ENCODE measurements at places on chromosomes 5 and 9.

GRCh38 chr9:81669041-81669651 lies 20.2 kb downstream of the TLE1 start:
- no peak for DNase-seq

GRCh38 chr5:111163000-111163399 lies 61.2 kb upstream of the CAMK4 start:
- DNase-seq: no peak

GRCh38 chr5:69001627-69002026 lies 92.2 kb upstream of the SLC30A5 start:
- DNase-seq: no peak

GRCh38 chr9:3699883-3700282 lies 174.1 kb upstream of the RFX3 start:
- no peak for DNase-seq

GRCh38 chr9:1458503-1458902 lies 408.3 kb downstream of the DMRT2 start:
- DNase-seq: no peak

DNA sequence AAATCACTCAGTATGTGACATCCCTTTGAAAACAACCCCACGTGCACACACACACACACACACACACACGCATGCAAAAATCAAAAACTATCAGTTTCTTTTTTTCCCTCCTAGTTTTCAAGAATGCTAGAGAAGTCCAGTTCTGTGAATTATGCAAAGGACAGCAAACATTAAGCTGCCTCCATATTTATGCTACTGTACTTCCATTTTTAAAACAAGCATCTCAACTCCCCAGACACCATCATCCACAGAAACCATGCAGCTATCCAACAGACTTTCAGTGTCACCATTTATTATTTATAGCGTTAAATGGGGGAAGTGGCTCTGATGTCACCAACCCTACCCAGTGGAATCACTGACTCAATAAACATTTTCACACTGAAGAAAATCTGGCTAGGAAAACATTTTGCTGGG lies 1.6 kb downstream of the FBXW11 start:
- DNase-seq: peak; percentile 39

DNA sequence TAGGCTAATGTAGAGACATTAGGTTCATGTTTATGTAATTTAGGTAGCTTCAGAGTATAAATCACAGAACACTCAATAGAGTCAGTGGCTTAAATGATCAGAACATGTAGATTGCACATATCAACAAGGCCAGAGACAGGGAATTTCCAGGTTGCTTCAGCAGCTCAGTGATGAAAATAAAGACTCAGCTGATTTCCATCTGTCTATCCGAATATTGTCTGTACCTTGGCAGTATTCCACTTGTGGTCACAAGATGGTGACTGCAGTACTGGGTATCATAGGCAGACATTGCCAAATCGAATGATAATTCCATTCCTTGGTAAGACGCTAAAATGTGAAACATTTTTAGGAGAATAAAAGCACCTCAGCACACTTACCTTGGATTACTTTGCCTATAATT lies 702.2 kb downstream of the MAT2B start:
- no peak for DNase-seq

DNA sequence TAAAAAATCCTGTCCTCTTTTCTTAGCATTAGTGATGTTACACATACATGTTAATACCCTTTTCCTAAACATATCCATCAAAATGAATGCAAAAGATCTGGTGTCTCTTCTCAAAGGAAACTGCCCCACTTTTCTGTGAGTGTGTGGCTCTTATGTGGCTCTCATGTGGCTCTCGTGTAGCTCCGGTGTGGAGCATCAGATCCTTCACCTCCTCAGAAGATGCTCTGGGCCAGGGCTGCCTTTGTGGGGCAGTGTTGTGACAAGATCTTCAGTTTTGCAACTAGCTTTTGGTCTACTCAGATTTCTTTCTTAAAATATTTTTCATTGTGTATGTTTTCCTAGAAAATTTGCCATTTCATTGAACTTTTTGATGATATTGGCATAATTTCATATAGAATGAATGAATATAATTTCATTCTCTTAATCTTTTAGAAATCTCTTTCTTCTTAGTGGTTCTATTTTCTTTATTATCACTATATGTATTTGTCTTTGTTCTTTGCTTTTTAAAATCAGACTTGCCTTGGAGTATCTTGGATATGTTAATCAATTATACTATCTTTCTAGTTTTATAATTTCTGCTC lies 19.4 kb downstream of the GARNL3 start:
- DNase-seq: peak; percentile 29

DNA sequence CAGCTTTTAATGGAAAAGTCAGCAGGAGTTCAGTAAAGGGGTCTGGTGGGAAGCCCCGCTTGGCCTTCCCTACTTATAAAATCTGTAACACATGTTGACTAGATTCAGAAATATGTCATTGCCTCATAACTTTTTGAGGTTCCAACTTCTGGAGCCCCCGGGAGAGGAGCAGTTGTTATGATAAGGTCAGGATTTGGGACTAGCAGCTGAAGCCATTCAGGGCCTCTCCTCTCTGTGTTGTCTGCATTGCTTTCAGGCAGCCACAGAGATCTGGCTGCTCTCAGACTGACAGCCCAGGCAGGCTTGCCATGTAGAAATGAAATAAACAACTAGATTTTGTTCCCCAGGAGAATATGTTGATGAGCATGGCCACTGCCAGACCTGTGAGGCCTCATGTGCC lies 167.1 kb downstream of the RFK start:
- DNase-seq: no peak

DNA sequence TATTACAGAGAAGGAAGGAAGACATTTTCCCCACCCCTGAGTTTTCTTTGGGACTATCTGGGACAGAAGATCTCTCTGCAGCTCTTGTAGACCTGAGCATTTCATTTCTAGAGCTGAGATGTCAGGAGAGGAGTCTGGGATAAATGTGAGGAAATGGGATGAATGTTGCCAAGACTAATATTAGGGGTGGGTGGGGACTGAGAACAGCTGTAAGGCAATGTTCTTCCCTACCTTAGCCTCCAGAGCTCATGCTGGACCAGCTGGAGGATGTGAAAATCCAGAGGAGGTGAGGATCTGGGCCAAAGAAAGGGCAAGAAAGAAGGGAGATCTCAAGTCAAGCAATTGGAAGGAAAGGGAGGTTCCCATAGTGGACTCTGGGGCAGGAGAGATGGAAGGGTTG lies 23.1 kb upstream of the FOXD1 start:
- no peak for DNase-seq

GRCh38 chr9:123248630-123249029 lies 19.8 kb downstream of the STRBP start:
- DNase-seq: no peak

DNA sequence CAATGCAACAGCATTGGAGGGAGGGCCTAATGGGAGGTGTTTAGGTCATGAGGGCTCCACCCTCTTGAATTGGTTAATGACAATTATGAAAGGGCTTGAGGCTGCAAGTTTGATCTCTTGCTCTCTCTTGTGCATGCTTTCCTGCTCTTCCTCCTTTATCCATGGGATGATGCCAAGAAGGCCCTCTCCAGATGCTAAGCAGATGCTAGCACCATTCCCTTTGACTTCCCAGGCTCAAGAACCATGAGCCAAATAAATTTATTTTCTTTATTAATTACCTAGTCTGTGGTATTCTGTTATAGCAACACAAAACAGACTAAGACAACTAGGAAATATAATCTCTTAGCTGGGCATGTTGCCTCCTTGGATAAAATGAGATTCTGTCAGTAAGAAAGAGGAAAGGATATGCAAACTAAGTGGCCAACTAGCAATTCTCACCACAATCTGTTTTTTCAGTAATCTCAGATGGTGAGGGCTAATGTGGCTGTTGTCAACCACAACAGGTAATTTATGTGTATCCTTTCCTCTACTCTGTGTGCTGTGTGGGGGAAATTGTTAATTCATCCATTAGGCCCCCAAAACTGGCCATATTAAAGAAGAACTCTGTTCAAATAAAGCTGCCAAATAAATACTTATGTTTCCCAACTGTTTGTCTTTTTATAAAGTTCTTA lies 269.1 kb upstream of the CD180 start:
- no peak for DNase-seq

DNA sequence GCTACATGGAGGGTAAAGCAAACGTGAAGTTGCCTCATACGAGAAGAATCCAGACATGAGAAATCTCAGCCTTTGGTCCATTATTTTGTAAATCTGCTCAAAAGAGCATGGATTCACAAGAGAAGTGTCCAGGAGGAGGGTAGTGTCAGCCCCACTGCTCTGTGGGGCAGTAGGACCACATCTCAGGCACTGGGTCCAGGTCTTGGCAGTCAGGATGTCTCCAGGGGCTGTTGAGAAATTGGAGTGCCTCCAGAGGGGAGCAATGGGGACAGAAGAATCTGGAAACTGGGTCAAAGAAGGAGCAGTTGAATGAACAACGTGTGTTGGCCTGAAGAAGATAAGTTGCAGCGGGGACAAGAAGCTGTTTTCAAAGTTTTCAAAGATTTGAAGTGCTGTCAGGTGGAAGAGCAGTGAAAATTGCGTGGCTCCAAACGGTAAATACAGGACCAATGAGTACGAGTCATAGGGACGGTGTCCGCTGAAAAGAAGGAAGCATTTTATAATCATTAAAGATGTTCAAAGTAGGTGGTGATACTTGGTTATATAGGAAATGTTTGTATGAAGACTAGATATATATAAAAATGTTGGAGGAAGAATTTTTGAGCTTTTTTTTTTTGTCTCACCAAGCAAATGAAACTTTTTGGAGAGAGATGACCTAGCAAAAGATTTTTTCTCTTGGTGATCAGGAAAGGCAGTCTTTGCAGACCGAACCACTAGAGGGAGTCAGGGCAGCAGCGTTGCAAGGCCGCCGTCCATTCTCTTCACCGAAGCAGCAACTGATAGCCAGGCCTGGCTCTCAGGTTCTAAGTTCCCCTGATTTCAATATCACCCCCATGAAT lies 57.1 kb upstream of the ZBED3 start:
- DNase-seq: peak; percentile 64

GRCh38 chr5:14267166-14267838 lies 124.2 kb downstream of the TRIO start:
- DNase-seq: no peak

DNA sequence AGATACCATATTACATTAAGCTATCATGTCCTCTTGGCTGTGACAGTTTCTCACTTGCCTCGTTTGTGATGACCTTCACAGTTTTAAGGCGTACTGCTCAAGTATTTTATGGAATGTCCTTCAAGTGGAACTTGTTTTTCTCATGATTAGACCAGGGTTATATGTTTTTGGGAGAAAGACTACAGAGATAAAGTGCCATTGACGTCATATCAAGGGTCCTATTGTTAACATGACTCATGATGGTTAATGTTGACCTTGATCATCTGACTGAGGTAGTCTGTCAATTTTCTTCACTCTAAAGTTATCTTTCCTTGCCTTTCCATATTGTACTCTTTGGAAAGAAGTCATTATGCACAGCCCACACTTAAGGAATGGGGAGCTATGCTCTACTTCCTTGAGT lies 17.8 kb upstream of the PTBP3 start:
- no peak for DNase-seq

GRCh38 chr9:95197692-95198271 lies 119.7 kb downstream of the FANCC start:
- no peak for DNase-seq

DNA sequence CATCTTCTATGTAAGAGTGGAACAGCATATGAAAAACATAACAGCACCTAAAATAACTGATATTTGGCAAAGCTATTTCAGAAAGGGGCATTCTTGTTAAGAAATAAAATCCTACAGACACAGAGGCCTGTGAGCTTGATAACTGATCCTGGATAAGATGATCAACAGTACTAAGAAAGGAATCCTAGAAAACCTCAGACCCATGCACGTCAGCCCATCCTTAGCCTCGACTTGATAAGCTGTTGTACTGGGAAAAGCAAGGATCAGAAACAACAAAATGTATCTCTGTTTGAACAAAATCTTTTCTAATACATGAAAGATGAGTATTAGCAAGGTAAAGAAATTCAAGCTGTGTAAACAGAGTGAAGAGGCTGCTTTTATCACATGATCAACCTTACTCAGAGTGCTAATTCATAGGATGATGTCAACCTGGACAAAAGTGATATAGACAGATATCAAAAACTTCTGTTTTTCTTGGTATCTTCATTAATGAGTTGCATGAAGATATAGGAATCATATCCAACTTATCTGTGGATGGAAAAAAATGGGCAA lies 15.2 kb downstream of the LIFR start:
- no peak for DNase-seq

- DNase-seq: no peak
Observed at GRCh38 chr5:43370352-43370751, 41.8 kb downstream of the CCL28 start.

GRCh38 chr5:167725741-167726140 lies 565.7 kb upstream of the WWC1 start:
- no peak for DNase-seq

DNA sequence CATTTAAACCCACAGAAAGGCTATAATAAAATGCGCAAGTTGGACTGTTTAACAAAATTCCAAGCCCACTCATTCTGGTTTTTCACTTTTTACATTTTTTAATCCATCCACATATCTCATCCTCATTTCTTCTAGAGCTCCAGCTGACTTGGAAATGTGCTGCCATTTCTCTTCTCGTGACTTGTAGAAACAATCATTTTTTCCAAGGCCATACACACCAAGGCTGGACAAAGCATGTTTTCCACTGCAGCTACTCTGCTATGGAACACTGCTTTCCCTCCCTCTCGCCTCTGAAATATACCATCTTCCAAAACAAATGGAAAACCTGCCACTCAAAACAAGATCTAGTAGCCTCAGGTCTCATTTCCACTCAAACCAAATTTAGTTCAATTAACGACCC lies 141.1 kb downstream of the ESM1 start:
- DNase-seq: no peak

DNA sequence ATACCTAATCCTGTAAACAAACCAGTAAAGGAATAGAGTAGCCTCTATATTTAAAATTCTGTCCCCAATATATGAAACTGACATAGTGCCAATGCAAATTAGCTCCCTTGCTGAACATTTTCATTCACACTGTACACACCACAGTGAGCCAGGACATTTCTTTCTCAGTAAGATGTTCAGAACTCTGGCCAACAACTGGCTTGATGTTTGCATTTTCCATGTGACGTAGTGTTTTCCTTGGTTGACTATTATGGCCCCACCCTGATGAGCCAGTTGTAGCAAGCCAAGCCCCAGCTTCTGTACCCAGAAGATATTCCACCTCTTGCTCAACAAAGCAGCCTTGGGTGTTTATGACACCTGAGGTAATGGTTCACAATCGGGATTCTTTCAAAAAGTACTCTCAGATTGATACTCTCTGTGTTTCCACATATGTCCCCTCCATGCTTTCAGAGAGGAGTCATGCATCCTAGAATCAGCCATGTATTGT lies 17.7 kb upstream of the ANXA1 start:
- DNase-seq: no peak
